ENCODE measurements at places on chromosomes 1 and 21. TPM values are rescaled to one million over a fixed set of nuclear protein-coding genes. Genes with fewer than 3 reads are reported as not detected.
A peak's percentile ranks its signal among the peaks of the same experiment; 100 is the strongest.

- no peak for DNase-seq
Measured at GRCh38 chr1:185044387-185044786, 971 bp upstream of the RNF2 start.

RCC2 gene
- total RNA-seq, result 32.2 TPM

DNA sequence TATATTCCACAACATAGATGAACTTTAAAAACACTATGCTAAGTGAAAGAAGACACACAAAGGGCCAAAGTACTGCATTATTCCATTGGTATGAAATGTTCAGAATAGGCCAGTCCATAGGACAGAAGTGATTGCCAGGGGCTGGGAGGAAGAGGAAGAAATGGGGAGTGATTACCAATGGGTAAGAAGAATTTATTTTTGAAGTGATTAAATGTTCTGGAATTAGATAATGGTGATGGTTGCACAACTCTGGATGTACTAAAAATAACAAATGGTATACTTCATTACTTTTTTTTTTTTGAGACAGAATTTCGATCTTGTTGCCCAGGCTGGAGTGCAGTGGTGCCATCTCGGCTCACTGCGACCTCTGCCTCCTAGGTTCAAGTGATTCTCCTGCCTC lies 61.7 kb downstream of the CHD5 start:
- no peak for DNase-seq

DNA sequence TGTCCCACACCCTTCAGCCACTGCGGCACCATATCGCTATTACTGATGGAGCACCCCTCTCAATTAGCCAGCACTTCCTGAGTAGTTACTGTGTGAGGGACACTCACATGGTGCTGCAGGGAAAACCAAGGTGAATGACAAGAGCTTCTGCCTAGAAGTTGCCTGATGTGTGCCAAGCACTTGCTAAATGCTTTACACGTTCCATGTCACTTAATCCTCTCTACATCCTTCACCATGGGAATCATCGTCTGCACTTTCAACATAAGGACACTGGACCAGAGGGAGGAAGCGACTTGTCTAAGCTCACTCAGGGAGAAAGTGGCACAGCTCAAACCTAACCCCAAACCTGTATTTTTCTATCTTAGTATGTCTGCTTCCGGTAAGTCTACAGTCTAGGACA lies 344.8 kb downstream of the SIPA1L2 start:
- DNase-seq, result no peak

- no peak for DNase-seq
Measured at GRCh38 chr21:44364151-44365053, 11.0 kb downstream of the TRPM2 start.

GRCh38 chr1:211411639-211412038 lies 80.3 kb downstream of the RD3 start:
- no peak for DNase-seq

PLA2G2C gene
- total RNA-seq, result not detected

- peak; percentile 23 for DNase-seq
Measured at GRCh38 chr1:184366997-184367396, 19.8 kb upstream of the C1orf21 start.

DNA sequence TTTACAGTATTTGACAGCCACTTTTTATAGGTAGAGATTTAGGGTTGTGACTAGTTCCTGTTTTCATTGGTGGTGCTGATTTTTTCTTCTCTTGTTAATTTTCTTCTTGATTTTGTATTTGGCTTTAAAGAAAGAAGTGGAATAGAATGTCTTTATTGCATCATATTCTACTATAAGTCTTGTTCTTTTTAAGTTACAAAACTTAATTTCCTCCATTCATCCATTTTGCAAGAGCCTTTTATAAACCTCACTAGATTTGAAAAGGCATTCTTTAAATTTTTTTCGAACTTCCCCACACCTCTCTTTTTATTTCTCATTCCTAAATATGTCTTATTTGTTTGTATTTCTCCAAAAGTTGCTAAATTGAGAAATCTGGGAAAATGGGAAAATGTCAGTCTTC lies 1368.6 kb upstream of the ADGRL4 start:
- no peak for DNase-seq

TSEN15 gene
- 56.8 TPM for total RNA-seq

DNA sequence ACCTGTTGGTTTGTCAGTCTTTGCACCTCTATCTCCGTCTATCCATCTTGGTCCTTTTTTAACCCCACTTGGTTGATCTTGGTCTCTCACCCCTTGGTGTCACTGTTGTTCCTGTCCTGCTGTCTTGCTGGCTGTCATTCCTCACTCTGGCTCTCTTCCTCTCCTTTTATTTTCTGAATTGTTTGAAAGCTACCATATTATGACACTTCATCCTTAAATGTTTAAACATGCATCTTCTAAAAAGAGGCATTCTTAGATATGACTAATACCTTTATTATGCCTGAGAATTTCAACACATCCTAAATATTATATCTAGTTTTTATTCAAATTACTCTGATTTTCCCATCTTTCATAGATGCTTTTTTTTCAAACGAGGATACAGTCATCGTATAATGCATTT lies 37.0 kb downstream of the BACH1 start:
- DNase-seq, result peak; percentile 22

- no peak for DNase-seq
Measured at GRCh38 chr1:216793303-216793702, 70.1 kb upstream of the ESRRG start.

GRCh38 chr1:164040754-164041153 lies 518.2 kb upstream of the PBX1 start:
- no peak for DNase-seq

EVI5 gene
- 16.9 TPM for total RNA-seq

MTF1 gene
- total RNA-seq, result 2.1 TPM

PTGER3 gene
- 0.21 TPM for total RNA-seq

DNA sequence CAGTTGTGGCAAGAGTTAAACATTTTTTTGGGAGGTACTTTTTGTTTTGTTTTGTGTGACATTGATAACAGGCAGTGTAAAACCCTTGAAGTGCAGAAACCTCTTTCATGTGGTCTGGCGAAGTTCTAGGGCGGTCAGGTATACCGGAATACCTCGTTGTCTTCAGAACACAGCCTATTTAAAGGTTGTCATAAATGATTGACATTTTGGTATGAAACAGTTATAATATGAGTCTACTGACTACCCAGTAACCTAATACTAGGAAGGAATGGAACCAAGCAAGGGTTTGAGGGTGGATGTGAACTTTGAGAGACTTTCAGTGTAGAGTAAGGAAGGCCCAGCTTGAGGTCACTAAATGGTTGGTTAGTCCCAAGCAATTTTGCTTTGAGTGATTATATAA lies 40.5 kb downstream of the PATJ start:
- no peak for DNase-seq

- no peak for DNase-seq
Measured at GRCh38 chr1:107105914-107106313, 34.9 kb upstream of the NTNG1 start.

DNA sequence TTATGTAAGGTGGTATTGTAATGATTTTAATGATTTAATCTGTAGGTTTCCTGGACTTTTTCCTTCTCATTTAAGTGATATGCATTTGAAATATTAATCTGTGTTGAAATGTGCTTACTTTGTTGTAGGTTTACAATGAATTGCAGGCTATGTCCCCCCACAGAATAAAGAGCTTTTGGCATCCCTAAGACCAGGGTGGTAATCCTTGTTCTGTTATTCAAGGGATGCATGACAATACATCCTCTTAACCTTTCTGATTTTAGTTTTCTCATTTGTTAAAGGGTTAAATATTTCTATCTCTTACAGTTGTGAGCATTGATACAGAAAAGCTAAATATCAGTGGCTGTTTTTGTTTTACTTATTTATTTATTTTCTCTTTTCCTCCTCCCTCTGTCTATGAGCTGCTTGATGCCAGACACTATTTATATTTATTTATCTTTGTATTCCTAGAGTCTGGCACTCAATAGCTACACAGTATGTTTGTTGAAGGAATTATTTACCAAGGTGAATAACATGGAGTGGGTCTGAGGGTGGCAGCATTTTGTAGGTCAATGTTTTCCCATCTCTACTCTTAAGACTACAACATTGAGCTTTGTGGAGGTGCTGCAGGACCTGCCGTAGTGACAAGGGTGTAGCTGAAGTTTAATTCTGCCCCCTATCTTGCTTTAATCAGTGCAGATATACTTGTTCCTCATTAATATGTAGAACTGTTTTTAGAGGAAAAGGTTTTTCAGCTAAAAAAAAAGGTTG lies 19.9 kb upstream of the ADGRL2 start:
- DNase-seq, result no peak

GRCh38 chr21:41071258-41072171 lies 96.4 kb upstream of the BACE2 start:
- no peak for DNase-seq

GRCh38 chr1:61477301-61477700 lies 247.6 kb downstream of the TM2D1 start:
- DNase-seq, result no peak

GRCh38 chr1:32055416-32055815 lies 17.3 kb upstream of the TMEM39B start:
- DNase-seq, result peak; percentile 72

DNA sequence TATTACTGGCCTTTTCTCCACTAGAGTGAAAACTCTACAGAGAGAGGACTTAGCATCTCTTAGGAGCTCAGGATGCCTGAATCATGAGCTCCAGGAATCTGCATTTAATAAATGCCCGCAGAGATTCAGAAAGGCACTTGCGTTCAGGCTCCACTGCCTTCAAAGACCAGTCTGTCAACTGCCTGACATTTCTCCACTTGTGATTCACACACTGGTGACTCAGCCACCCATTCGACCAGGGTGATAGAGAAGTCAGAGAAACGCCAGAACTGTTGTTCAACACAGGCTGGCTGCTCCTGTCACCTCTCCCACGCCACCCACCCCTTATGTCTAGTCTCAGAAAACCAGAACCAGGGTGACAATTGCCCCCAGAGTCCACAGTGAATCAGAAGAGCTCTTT lies 26.9 kb upstream of the LBR start:
- peak; percentile 84 for DNase-seq

LCE1D gene
- total RNA-seq, result not detected

ENAH gene
- 70.3 TPM for total RNA-seq

- DNase-seq, result peak; percentile 57
Measured at GRCh38 chr1:214637722-214638458, 34.9 kb downstream of the CENPF start.

DNA sequence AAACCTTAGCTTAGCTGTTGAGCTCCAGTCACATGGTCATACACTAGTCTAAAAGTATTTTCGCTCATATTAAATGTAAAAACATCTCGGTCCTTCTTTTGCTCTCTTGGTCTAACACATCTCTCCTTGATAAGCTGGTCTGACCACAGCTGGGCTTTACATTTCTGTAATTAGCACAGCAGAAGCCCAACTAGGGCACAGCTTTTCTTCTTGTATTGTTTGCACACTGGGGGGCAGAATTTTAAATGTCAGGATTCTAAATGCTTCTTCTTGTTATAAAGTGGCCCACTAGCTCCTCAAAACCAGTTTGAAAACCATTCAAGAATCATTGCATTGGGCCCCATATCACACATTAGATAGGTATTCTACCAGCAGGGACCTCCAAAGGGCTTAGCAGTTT lies 289.1 kb upstream of the PKN2 start:
- no peak for DNase-seq

DNA sequence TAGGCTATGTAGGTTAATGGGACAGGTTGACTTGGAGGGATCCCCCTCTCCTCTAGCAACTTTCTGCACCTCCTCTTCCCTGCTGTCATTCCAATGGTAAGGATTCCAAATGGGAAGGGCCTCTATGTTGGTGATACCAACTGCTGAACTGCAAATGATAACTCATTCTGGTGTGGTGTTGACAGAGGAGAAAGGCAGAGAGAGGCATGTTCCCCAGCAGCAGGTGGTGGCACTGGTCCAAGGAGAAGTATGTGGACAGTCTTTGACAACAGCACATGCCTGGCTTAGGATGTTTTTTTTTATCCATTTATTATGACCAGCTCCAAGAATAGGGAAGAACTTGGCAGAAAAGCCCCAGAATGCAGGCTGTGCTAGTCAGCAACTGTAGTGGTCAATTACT lies 19.6 kb upstream of the SPAG17 start:
- DNase-seq, result peak; percentile 82

- DNase-seq, result no peak
Measured at GRCh38 chr1:114339379-114339778, 171.6 kb downstream of the TRIM33 start.

GRCh38 chr1:30414851-30415165 lies 308.6 kb downstream of the MATN1 start:
- no peak for DNase-seq

PTPN14 gene
- 17.8 TPM for total RNA-seq

DNA sequence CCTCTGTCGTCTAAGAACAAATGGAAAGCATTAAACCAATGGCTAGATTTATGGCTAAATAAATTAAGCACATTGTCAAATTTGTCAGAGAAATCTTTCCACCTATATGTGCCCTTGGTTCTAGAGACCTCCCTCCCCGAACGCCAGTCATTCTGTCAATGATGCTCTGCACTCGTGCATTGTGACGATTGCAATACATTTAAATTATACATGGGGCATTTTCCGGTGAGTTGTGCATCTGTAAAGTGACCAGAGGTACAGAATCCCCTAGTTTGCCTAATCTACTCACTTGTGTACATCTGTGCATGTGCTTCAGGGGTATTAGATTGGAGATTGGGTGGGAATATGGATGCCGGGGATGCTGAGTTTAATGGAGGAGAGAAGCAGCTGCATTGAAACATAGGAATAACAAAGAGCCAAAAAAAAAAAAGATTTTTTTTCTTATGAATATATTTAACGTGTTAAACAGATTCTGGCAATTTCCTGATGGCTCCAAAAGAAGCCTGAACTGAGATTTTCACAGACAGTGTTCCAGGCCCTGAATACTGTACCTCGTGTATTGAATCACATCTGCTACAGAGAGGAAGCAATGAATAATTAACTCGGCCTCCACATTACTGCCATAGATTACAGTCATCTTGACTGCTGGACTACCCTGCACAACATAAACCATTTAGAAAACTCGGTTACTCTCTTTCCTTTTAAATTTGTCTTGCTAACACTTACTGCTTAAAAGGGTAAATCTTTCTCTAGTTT lies 149.0 kb upstream of the C1orf87 start:
- DNase-seq, result no peak

CFHR5 gene
- not detected for total RNA-seq

GRCh38 chr1:11634365-11635192 lies 19.6 kb downstream of the FBXO2 start:
- DNase-seq, result no peak

- no peak for DNase-seq
Measured at GRCh38 chr1:117602862-117603261, 3.0 kb upstream of the TENT5C start.

MYCBP gene
- 32.9 TPM for total RNA-seq

- no peak for DNase-seq
Measured at GRCh38 chr21:41745971-41746743, 20.7 kb downstream of the RIPK4 start.

DNA sequence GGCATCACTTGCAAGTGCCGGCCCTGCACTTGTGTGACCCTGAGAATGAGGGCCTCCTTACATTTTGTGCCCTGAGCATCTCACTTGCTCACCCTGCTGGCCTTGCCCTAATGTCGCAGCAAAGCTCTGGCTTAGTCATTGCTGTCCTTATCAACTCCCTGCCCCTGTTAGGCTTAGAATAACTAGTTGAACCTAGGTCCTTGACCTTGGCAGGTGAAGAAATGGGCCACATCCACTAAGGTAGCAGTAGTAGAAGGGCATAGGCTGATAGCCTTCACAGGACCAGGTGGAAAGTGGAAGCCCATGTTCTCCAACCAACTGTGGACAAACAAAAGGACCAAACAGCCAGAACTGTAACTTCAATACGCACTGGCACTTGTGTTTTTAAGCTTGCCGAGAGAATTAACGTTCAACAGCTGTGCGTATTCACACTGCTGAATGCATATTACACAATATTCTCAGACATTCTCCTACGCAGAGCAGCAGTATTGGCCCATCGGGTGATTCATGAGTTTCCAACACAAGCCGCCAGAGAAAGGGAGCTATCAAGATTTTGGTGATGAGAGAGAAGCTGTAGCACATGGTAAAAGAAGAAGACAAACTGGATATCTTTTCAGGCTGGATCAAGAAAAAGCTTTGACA lies 27.7 kb upstream of the PTGFRN start:
- peak; percentile 80 for DNase-seq
